ENCODE measurements at places on chromosomes 2 and 18. TPM values are rescaled to one million over a fixed set of nuclear protein-coding genes. Genes with fewer than 3 reads are reported as not detected.

GRCh38 chr2:241489088-241489487 lies 19.3 kb downstream of the STK25 start:
- no peak for DNase-seq

DNA sequence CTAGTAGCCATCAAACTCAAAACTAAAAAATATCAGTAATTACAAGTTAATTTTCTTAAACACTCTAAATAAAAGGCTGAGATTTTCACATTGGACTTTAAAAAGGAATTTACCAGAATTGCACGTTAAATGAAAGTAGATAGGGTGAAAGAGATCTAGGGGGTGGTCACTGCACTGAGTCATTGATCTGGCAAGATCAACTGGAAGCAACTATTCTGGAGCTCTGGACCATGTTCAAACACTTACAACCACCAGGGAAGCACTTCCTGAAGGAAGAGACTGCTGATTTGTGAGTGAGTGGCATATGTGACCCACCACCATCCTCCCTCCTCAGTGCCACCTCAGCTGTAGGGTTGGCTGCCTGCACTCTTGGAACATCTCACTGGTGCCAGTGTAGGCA lies 111.8 kb downstream of the UGGT1 start:
- DNase-seq, result no peak

GRCh38 chr18:58653814-58654509 lies 17.3 kb upstream of the MALT1 start:
- no peak for DNase-seq

GRCh38 chr18:58091099-58091611 lies 47.1 kb downstream of the NEDD4L start:
- peak; percentile 5 for DNase-seq

- no peak for DNase-seq
Observed at GRCh38 chr18:11906926-11907874, 917 bp downstream of the MPPE1 start.

GRCh38 chr2:104050656-104051242 lies 803.2 kb upstream of the POU3F3 start:
- DNase-seq, result no peak

GRCh38 chr2:218291318-218292047 lies 820 bp downstream of the TMBIM1 start:
- DNase-seq, result no peak

GRCh38 chr2:109710505-109711229 lies 83.4 kb upstream of the RGPD5 start:
- DNase-seq, result no peak

GRCh38 chr2:168434146-168434545 lies 21.9 kb upstream of the CERS6 start:
- no peak for DNase-seq

GRCh38 chr2:77434880-77435279 lies 87.3 kb downstream of the LRRTM4 start:
- DNase-seq, result no peak

DNA sequence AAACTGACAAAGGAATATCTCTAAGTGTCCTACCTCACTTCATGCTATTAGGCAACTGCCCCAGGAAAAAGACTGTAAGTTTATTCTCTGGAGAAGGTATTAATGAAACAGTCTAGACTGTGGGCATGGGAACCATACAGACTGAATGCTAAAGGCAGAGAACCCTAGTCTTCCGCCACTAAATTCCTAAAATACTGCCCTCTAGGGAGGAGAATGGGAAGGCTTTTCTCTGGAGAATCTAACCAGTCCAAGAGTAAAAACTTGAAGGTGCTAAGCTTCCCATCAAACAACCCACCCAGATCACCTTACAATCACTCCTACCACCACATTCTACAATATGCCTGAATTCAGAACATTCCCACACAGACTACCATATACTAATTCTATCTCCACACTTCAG lies 3.4 kb downstream of the SRBD1 start:
- peak; percentile 71 for DNase-seq

DNA sequence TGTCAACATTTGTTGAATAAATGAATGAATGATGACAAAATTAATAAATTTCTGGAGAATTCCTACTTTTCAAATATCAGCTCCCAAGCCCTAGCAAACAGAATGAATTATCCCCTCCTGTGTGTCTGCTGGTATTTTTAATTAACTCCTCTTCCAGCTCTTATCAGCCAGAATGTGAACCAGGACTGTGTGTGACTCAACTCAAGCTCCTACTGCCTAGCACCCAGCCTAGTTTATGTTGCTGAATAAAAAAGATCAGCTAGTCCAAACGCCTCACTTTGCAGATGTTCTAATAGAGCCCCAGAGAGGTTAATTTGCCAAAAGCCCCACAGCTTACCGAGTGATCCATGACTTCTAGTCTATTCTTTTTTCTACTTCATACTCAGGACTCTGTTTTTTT lies 50.3 kb downstream of the RABL2A start:
- DNase-seq, result no peak

GRCh38 chr2:58039170-58039611 lies 7.4 kb upstream of the VRK2 start:
- no peak for DNase-seq

GRCh38 chr2:191582355-191582754 lies 95.6 kb upstream of the NABP1 start:
- DNase-seq, result peak; percentile 81

Gene GKN2
- 3.3 TPM for polyA plus RNA-seq

Gene PARD3B
- polyA plus RNA-seq, result 1.2 TPM

Gene SCRN3
- polyA plus RNA-seq, result 25.5 TPM

Gene HTR2B
- polyA plus RNA-seq, result 0.22 TPM

Gene ABI2
- polyA plus RNA-seq, result 41.4 TPM

Gene VIT
- polyA plus RNA-seq, result not detected

Gene CD8A
- 0.22 TPM for polyA plus RNA-seq

Gene NPPC
- polyA plus RNA-seq, result 0.12 TPM

Gene CFAP221
- 0.30 TPM for polyA plus RNA-seq

Gene ACOXL
- polyA plus RNA-seq, result not detected

All from A549 (cell line).